Left lung (tissue), 14 donors: ENCODE measurements at places on chromosomes 1 and 21. TPM values are rescaled to one million over a fixed set of nuclear protein-coding genes. Genes with fewer than 3 reads are reported as not detected.

The MIXL1 gene
- not detected for total RNA-seq

The PPFIA4 gene
- total RNA-seq, result 1.3 TPM

The RNASEL gene
- 13.6 TPM for total RNA-seq

The ADCY10 gene
- not detected for total RNA-seq

The CHRM3 gene
- 3.1 TPM for total RNA-seq

The CD84 gene
- total RNA-seq, result 39.7 TPM

The KRTAP11-1 gene
- total RNA-seq, result not detected

The SYT6 gene
- not detected for total RNA-seq

The RASAL2 gene
- 30.2 TPM for total RNA-seq

The SYCP1 gene
- not detected for total RNA-seq

The CYYR1 gene
- total RNA-seq, result 20.4 TPM

The REN gene
- total RNA-seq, result 2.4 TPM
